Activated CD4-positive, alpha-beta T cell treated with anti-CD3 and anti-CD28 coated beads, Interleukin-2, amount 10 ng/mL, durations not matched to agents 24 days and 14 days (primary cell): ENCODE measurements at places on chromosomes 2 and 18. TPM values are rescaled to one million over a fixed set of nuclear protein-coding genes. Genes with fewer than 3 reads are reported as not detected.

- H3K4me3 ChIP-seq, result no peak overlapping the region
- H3K27ac ChIP-seq, result no peak overlapping the region
- no peaks in the 10 kb centered on the region for H3K36me3 ChIP-seq
- H3K4me1 ChIP-seq, result no peaks in the 10 kb centered on the region
- no peaks in the 10 kb centered on the region for H3K27me3 ChIP-seq
Measured at GRCh38 chr2:86400321-86400720, 40.9 kb upstream of the KDM3A start.

GRCh38 chr2:34252111-34252510 lies 653.0 kb upstream of the FAM98A start:
- no peaks in the 10 kb centered on the region for H3K36me3 ChIP-seq
- no peak for DNase-seq
- no peak overlapping the region for H3K4me3 ChIP-seq
- no peak overlapping the region for H3K27ac ChIP-seq
- no peaks in the 10 kb centered on the region for H3K27me3 ChIP-seq
- no peaks in the 10 kb centered on the region for H3K4me1 ChIP-seq

SCG2 gene
- total RNA-seq, result not detected in 2 replicates

CNNM3 gene
- total RNA-seq, result 29.4 and 30.5 TPM in 2 replicates

DNA sequence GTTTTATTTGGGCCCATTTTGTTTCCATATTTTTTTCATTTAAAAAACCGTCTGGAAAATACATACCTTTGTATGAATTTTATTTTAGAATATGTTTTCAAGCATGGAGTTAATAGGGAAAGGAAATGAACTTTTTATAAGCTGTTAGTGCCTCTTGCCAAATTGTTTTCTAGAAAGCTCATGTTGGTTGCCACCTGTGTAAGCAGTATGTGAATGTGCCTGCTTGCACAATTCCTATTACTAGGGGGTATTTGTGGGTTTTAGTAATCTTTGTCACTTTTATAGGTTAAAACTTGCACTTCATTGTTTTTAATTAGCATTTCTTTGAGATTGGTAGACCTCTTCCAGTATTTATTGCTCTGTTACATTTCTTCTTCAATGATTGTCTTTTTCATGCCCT lies 107.3 kb downstream of the TANC1 start:
- H3K4me1 ChIP-seq, result no peaks in the 10 kb centered on the region
- DNase-seq, result no peak
- H3K27ac ChIP-seq, result no peak overlapping the region
- no peak overlapping the region for H3K4me3 ChIP-seq
- peaks cover 5% of the 10 kb centered on the region for H3K27me3 ChIP-seq

GRCh38 chr2:188880740-188881139 lies 93.4 kb upstream of the COL3A1 start:
- H3K27me3 ChIP-seq, result no peaks in the 10 kb centered on the region
- H3K27ac ChIP-seq, result no peak overlapping the region
- H3K4me3 ChIP-seq, result no peak overlapping the region
- H3K4me1 ChIP-seq, result no peaks in the 10 kb centered on the region
- no peak for DNase-seq
- H3K36me3 ChIP-seq, result no peaks in the 10 kb centered on the region

GRCh38 chr18:74683573-74683972 lies 85.9 kb downstream of the ZNF407 start:
- no peak overlapping the region for H3K4me3 ChIP-seq
- peaks cover 5% of the 10 kb centered on the region for H3K4me1 ChIP-seq
- H3K36me3 ChIP-seq, result peaks cover 18% of the 10 kb centered on the region
- DNase-seq, result no peak

DNA sequence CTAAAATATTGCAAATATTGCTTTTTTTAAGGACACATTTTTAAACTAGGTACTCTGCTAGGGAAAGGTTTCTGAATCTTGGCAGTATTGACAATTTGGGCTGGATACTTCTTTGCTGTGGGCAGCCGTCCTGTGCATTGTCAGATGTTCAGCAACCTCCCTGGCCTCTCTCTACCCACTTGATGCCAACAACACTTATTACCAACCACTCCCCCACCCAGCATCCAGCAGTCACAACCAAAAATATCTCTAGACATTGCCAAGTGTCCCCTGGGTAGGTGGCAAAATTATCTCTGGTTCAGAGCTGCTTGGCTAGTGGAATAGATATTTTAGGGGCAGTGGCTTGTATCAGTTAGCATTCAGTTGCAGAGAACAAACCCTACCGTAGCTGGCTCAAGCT lies 114.3 kb upstream of the PNPT1 start:
- no peaks in the 10 kb centered on the region for H3K4me1 ChIP-seq
- H3K27ac ChIP-seq, result no peak overlapping the region
- H3K36me3 ChIP-seq, result no peaks in the 10 kb centered on the region
- peaks cover 6% of the 10 kb centered on the region for H3K27me3 ChIP-seq
- no peak overlapping the region for H3K4me3 ChIP-seq
- DNase-seq, result no peak
